Activated CD4-positive, alpha-beta T cell treated with anti-CD3 and anti-CD28 coated beads, Interleukin-2, amount 10 ng/mL, durations not matched to agents 7 days and 5 days (primary cell): ENCODE measurements at places on chromosomes 12 and 14.

DNA sequence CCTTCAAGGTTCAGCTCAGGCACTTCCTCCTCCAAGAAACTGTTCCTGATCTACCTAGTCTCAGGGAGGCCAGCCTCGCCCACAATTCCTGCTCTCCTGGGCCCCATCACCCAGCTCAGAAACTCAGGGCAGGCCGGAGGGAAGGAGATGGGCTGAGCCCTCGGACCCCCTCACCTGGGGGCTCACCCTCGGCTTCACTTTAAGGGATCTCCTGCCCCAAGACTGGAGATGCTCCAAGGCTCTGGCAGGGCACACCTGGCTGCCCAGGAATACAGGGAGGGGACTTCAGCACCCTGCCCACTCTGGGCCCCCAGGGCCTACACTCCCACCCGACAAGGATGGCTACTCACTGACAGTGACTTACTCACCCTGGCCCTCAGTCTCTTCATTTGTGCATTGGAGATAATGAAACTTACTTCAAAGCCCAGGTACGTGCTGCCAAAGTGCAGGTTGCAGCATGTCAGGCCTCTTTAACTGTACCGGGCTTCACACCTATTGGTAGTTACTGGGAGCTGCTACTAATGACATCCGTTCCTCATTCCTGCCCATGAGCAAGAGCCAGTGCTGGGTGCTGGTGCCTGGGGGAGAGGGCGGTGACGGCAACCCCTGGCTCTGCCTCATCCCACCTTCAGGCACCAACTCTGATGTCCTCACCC lies 21.0 kb upstream of the PPP1R13B start:
- no peak for DNase-seq

DNA sequence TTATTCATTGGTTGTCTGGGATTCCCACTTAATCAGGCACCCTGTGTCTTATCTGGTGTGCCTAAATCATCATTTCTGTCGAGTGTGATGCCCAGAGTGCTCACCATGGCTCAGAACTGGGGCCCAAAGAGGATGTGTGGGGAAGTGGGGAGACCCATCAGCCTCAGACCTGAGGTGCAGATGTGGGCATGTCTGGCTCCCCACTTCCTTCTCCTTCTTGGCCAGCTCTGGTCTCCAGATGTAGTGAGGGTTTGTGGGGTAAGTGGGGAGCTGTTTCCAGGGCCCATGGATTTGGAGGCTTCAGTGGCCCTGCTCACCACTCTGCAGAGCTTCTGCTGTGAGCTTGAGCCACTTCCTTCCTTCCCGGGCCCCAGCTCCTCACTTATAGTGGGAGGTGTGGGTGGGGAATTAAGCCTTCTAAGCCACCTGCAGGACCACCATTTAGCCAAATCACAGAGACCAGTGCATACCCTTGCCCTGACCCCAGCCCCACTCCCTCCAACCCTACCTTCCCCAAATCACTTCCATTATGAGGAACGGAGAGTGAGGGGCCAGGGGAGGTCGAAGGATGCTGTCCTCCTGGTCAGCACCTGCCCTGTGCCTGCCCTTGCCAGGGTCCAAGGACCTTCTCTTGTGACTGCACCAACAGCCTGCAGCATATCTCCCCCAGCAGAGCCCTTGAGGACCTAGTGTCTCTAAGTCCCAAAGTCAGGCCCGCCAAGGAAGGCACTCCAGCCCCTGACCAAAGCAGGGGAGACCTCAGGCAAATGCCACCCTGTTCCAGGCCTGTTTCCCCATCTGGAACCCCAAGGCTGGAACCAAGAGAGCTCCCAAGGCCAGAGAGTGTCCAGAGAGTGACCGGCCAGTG lies 278.2 kb upstream of the RTL1 start:
- DNase-seq: no peak

DNA sequence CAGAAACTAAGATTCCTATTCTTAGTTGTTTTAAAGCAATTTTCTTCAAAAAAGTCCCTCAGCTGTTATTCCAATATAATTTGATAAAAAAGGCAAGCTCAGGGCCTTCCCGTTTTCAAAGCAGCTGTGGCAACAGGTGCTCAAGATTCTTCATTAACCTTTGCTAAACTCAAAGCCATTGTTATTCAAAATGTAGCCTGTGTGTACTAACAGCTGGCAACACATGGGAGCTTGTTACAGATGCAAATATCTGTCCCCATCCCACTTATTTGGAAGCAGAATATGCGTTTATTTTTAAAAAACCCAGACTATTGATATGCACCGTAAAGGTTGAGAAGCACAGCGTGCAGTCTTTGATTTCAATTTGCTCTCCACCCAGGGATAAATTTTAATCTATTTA lies 210.4 kb upstream of the SYT10 start:
- no peak for DNase-seq

- no peak for DNase-seq
Observed at GRCh38 chr12:78703820-78704525, 160.6 kb upstream of the SYT1 start.

- DNase-seq: no peak
Observed at GRCh38 chr12:108210001-108210400, 80.9 kb downstream of the WSCD2 start.

- no peak for DNase-seq
Observed at GRCh38 chr12:96194576-96194889, 358 bp downstream of the ELK3 start.

GRCh38 chr12:114395233-114395632 lies 10.7 kb downstream of the TBX5 start:
- no peak for DNase-seq
